ENCODE measurements at places on chromosomes 11 and 22.
A peak's percentile ranks its signal among the peaks of the same experiment; 100 is the strongest.

DNA sequence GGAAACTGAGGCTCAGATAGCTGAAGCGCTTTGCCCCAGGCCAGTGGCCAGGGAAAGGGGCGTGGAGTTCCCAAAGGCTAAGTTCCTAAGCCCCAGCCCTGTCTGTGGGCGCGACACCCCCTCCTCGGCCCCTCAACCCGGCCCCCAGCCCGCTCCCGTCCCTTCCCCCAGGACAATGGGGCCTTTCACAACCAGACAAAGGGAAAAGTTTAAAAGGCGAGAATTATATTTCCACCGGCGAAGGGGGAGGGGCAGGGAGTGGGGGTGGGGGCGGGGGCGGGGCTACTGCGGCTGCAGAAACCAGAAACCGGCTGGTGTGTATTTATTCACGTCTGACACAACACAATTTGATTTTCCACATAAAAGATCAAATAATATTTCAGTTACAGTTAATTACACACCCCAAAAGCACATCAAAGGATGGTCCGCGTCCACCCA lies 192.1 kb downstream of the MN1 start:
- DNase-seq: peak; percentile 31

- DNase-seq: peak; percentile 67
These were observed 6.3 kb downstream of the BEST1 start for GRCh38 chr11:61956191-61957020.

- peak; percentile 29 for DNase-seq
These were observed 13.8 kb downstream of the MRGPRF start for GRCh38 chr11:68999093-68999747.

GRCh38 chr11:95668131-95668530 lies 121.5 kb downstream of the FAM76B start:
- no peak for DNase-seq

All from posterior vena cava (tissue), 2 donors.